ENCODE measurements at places on chromosomes 1 and 21.

DNA sequence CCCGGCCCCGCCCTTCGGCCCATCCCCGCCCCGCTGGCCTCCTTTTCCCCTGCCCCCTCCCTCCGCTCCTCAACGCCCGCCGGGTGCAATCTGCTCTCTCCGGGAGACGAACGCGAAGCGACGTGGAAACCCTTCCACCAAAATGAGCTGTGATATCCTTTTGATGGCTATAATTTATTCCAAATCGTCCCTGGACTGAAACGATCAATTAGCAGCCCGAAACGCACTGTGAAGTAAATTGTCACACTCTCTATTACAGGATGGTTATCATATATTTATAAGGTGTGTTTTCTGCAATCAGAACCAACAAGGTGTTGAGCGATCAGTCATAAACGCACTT lies 134.6 kb upstream of the BARHL2 start:
- peak; percentile 75 for DNase-seq

GRCh38 chr1:218525451-218526197 lies 180.5 kb downstream of the TGFB2 start:
- no peak for DNase-seq

DNA sequence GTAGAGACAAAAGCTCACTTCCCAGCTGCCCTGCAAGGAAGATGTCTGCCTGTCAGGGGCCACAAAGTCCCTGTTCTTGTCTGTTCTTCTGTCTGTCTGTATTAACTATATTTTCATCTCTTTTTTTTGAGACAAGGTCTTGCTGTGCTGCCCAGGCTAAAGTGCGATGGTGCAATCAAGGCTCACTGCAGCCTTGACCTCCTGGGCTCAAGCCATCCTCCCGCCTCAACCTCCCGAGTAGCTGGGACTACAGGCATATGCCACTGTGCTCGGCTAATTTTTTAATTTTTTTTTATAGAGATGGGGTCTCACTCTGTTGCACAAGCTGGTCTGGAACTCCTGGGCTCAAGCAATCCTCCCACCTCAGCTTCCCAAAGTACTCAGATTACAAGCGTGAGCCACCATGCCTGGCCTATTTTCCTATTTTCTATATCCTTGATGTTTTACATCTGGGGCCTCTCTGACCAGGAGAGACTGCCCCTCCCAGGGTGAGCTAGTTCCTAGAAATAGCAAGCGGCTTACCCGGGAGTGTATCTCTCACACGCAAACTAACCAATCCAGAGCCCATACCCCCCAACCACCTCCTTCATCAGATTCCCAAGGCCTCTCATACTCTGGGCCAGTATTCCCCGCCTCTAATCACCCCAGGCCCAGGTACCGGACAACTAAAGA lies 5.4 kb upstream of the KLHDC7A start:
- DNase-seq = no peak

GRCh38 chr1:214727274-214727673 lies 124.3 kb downstream of the CENPF start:
- no peak for DNase-seq

DNA sequence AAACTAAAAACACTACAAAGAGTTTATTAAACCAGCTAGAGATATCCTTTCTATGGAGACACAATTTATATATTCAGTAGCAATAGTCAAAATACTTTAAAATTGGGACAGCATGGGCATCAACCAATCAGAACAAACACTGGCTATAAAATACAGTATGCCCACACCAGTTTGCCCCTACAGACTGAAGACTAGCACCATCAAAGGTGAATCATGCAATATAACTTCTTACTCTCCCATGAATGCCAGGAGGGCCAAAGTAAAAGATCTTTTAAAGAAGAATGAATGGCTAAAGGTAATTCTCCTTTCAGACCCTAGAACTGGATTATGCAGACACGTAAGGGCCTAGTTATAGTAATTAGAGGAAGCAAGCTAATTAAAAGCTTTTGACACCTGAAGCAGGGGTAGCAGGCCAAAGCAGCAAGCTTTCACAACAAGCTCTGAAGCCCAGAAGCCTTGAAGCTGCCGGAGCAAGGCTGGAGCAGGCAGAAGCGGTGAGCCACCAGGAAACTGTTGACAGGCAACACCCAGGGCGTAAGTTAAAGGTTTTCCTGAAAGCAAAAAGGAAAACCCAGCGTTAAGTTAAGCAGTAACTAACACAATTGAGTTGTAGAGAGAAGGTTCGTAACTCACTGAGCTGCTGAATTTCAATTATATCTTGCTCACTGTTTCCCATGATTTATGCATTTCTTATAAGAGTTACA lies 99.3 kb downstream of the CDC42BPA start:
- no peak for DNase-seq

DNA sequence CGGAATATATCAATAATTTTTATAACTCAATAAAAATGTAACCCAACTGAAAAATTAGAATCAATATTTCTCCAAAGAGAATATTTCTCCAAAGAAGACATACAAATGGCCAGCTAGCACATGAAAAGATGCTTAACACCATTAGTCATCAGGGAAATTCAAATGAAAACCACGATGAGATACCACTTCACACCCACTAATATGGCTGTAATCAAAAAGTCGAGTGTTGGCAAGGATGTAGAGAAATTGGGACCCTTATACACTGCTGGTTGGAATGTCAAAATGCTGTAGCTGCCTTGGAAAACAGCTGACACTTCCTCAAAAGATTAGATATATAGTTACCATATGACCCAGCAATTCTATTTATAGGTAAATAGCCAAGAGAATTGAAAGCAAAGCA lies 133.0 kb downstream of the GPR52 start:
- no peak for DNase-seq

DNA sequence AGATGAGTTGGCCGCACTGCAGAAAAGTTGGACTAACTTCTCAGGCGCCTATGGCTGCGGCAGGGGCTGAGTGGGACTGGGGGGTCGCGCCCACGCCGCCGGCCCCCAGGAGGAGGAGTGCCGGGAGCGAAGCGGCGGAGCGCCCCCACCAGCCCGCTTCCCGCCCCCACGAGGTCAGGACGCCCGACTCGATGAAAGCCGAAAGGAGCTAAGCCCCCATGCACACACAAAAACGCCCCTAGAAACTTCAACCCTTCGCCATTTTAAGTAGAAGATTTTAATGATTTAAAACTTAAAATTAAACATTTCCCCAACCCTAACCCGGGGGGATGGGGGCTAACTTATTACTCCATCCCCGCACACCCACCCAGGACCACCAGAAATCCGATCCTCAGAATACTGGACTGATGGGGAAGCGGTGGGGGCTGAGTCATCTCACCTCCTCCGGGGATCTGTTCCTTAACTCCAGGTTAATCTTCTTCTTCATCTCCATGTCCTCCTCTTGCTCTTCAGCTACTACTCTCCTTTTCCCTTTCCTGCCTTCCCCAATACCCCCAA lies 539 bp downstream of the ANP32E start:
- no peak for DNase-seq

- DNase-seq = no peak
Measured at GRCh38 chr1:91680556-91681155, 180.0 kb downstream of the CDC7 start.

GRCh38 chr1:28971980-28972771 lies 57.8 kb downstream of the EPB41 start:
- peak; percentile 79 for DNase-seq

- DNase-seq = no peak
Measured at GRCh38 chr1:9202240-9202870, 32.2 kb upstream of the H6PD start.

DNA sequence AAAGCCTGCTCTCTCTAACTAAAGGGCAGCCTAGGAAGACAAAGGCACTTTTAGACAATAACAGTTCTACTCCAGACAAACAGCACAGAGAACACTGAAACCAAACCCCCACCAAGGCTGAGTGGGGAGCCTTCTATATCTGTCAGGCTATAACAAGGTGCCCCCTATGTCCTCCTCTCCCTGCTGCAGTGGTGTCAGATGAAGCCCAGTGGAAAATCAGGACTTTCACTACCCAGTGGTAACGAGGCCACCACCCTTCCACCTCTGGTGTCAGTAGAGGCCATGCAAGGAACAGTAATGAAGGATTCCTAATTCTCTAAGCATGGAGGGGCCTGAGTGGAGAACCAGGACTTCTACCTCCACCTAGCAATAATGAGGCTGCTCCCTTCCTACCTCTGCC lies 83.7 kb downstream of the ZSWIM5 start:
- no peak for DNase-seq

DNA sequence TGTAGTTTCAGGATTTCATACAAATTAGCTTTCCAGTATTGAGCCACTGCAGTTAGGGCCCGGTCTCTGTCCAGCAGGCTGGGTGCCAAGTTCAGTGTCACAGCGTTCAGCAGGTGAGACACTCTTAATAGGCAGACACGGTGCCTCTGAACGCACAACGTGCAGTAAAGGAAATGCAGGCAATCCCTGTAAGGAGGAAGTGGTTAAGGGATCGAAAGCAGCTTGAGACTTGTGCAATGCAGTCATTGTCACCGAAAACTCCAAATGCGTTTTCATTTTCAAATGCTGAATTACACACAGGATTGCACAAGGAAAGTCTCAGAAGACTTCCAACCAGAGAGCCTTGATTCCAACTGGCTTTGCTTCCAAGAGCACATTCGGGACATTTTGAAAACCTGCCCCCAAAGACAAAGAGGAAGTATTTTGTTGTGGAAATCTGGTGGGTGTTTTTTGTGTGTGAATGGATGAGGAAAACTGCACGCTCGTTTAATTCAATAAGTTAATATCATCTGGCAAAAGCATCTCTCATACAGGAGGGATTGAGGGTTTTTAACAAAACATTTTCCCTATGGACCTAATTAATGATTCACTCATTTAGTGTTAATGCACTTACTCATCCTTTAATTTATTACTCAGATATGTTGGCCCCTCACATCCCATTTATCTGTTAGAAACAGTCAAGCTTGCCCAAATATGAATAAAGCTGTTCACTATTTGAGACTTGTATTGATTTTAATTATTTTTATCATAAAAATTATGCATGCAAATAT lies 61.6 kb downstream of the PTGS2 start:
- no peak for DNase-seq

GRCh38 chr21:34270411-34270810 lies 93.4 kb upstream of the KCNE2 start:
- no peak for DNase-seq

DNA sequence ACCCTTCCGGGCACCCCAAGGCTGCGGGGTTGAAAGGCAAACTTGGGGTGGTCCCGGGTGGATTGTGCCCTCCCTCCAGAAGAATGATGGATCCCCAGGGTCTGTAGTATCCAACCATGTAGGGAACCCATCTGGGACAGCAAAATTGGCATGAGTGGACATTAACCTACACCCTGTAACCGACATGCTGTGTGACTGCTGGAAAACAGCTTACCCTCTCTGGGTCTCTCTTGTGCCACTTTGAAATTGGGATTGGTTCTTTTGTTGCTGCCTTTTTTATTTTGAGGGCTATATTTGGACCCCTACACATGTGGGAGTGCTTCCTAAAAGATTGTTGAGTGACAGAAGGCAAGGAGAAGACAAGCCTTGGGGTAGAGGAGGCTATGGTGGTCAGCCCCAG lies 19.5 kb downstream of the PADI1 start:
- DNase-seq = no peak

- no peak for DNase-seq
Measured at GRCh38 chr1:58741678-58742553, 41.9 kb downstream of the JUN start.

- DNase-seq = no peak
Measured at GRCh38 chr1:118688891-118689290, 299.3 kb downstream of the TBX15 start.

- DNase-seq = no peak
Measured at GRCh38 chr1:84436876-84437655, 38.8 kb downstream of the DNASE2B start.

DNA sequence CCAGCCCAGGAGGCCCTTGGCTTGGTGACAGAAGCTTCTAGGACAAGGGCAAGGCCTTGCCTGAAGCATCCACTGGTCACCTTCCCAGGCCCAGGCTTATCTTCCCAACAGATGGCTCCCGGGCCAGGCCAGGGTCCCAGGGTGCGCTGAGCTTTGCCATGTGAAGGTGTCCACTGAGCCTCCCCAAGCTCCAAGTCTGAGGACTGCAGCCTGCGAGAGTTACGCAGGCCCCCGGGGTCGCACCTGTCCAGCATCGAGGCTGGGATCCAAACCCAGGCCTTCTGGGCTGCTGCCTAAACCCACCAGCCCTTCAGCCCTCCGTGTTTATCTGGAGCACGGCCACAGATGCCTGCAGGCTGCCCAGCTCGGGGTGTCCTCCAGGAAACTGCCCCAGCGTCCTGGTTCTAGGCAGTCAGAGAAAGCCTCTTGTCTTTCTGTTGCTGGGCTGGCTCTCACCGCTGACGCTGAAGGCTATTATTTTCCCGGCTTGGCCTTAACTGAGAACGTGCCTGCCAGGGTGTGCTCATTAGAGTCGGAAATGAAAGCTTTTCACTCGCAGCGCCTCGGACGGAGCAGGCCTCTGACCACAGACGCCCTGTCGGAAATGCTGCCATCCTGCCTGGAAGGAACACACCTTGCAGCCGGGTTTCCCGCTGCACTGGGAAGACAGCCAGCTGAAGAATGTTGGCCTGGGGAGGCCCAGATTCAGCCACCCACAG lies 71.4 kb downstream of the MEGF6 start:
- DNase-seq = no peak

GRCh38 chr1:211789641-211790464 lies 40.7 kb downstream of the LPGAT1 start:
- no peak for DNase-seq

DNA sequence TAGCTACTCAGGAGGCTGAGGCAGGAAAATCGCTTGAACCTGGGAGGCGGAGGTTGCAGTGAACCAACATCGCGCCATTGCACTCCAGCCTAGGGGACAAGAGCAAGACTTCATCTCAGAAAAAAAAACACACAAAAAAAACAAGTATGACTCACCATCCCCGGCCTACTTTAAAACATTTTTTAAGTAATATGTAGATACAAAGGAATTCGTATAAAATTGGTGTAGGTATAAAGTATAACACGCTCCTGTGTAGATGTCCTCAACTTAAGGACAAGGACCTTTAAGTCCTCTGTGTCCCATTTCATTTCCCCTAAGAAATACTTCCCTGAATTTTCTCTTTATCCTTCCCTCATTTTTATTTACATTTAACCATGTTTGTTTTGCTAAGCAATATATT lies 73.4 kb upstream of the PKN2 start:
- DNase-seq = no peak

DNA sequence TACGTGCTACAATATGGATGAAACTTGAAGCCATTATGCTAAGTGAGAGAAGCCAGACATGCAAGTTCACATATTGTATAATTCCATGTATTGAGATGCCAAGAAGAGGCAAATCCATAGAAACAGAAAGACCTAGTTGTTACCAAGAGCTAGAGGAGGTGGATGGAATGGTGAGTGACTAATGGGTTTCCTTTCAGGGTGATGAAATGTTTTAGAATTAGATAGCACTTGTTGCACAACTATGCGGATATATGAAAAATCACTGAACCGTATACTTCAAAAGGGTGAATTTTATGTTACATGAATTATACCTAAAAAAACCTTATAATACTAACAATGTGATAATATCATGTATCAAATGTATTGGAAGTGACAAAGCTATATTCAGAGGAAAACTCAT lies 18.1 kb downstream of the EPHA10 start:
- no peak for DNase-seq

DNA sequence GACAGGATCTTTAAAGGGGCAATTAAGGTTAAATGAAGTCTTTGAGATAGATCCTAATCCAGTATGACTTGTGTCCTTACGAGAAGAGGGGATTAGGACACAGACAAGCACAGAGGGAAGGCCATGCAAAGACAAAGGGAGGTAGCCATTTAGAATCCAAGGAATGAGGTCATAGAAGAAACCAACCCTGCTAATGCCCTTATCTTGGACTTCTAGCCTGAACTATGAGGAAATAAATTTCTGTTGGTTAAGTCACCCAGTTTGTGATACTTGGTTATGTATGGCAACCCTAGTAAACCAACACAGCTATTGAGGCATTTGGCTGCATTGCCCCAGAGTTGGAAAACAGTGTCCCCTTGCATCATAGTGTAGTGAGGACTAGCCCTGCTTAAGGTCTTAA lies 121.3 kb downstream of the MAST2 start:
- no peak for DNase-seq

Measured in NCI-H2171 treated with DMSO at 0.1 percent for 48 hours (cell line).